ENCODE measurements at places on chromosomes 7 and 10.
A peak's percentile ranks its signal among the peaks of the same experiment; 100 is the strongest.

GRCh38 chr10:17229717-17229966 lies 1.6 kb downstream of the VIM start:
- no peak for DNase-seq

DNA sequence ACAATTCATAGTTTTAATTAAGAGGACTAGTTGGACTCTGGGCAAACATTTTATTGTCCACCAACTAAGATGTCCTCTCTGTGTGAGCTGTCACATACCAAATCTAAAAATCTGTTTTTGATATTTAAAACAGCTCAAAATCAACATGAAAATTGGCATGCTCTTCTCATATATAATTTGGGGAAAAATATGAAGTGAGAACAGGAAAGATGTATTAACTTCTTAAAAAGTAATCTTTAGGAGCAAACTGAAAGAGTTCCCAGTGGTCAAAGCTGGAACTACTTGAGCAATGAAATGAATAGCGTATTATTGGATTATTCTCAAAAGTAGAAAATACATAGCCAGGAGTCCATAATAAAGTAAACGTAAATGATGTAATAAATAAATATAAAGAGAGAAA lies 147.2 kb downstream of the DYNC1I1 start:
- no peak for DNase-seq

DNA sequence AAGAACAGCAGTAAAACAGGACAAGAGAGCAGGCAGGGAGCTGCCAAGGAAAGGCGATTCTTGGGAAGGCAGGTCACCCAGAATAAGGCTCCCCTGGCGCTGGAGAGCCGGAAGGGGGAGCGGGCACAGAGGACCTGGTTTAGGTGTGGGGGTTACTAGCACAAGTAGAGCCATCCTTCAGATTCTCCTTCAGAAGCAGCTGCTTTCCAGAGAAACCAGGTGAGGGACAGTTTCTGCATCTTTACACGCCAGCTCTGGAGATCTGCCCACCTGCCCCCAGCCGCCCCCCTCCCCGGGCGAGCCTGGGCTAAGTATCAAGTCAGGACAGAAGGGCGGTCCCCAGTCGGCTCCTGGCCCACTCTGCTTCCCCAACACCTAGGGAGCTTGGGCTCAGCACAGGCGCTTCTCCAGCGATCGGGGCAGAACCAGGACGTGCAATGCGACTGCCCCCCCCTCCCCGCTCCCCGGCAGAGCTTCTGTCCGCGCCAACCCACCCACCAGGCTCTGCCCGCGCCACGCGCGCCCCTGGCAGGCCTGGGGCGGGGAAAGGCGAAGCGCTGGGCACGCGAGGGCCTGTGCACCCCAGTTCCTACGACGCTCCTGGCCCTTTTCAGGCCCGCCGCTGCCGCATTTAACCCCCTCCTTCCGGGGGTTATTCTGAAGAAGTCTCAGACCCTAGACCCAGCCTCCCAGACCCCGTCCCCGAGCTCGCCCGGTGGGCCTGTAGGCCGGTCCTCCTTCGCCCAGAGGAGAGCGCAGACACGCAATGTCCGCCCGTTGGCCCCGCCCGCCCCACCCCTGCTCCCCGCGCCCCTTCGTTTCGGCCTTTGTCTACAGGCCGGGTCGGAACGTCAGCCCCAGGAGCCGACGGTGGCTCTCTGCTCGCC lies 4.4 kb upstream of the EN2 start:
- DNase-seq, result no peak

DNA sequence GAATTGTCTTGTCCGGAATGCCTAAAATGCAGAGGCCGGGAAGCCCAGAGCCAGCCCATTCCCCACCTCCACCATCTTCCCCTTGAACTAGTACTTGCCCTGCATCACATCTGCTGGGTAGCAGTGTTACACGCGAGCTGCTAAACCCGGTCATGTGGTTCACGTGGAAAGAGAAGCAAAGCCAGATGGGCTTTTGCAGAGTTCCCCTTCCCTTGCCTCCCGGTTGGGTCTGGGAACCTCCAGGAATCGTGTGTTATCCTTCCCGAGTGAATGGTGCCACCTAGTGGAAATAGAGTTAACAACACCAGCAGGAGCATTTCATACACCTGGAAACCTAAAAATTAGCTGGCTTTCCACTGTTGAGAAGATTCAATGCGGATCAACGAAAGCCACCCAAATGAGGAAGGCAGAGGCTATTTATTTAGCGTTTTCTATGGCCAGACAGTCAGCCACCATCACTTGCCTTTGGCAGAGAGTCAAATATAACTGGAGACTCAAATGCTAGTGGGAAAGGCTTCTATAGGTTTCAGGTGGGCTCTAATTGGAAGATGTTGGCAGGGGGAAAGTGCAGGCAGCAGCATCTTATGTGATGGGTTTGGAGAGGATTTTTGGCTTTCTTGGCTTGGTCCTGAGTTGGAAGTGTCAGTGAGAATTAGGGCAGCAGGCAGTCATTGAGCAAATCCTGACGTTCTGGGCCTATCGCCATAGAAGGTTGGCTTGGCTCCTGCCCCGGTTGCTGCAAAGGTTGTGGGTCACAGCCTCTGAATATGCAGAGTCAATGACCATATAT lies 12.9 kb upstream of the DENND2A start:
- no peak for DNase-seq

DNA sequence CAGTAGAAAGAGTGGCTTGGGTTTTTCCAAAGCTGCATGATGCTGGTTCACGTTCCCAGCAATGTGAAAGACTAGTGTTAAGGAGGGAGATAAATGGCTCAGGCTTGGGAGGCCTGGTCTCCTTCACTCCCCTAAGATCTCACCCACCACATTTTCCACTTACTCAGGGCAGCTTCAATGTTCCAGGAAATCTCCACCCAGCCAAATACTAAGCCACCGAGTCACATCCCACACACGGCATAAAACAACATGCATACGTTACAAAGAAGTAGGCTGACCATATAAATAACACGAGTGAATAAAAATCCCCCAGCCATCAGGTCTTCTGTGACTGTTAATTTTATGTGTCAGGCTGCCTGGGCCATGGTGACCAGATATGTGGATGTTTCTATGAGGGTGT lies 303.5 kb downstream of the SFMBT2 start:
- no peak for DNase-seq

DNA sequence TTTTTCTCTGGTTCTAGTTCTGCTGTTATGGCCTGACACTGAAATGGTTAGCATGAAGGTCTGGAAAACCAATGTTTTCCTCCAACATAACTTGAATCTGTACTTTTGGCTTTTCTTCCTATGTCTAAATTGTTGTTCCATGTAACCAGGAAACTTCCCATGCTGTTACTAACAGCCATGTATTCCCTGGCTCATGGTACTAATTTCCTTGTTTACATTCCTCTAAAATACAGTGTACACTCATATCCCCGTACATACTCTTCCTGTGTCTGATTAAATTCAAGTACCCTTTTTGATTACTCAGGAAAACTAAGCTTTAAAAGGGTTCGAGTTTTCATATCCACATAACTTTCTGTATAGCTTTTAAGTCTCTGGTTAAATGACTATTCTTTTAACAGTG lies 12.3 kb upstream of the ACSM6 start:
- DNase-seq, result no peak

GRCh38 chr10:48836605-48837004 lies 103.0 kb downstream of the LRRC18 start:
- no peak for DNase-seq

DNA sequence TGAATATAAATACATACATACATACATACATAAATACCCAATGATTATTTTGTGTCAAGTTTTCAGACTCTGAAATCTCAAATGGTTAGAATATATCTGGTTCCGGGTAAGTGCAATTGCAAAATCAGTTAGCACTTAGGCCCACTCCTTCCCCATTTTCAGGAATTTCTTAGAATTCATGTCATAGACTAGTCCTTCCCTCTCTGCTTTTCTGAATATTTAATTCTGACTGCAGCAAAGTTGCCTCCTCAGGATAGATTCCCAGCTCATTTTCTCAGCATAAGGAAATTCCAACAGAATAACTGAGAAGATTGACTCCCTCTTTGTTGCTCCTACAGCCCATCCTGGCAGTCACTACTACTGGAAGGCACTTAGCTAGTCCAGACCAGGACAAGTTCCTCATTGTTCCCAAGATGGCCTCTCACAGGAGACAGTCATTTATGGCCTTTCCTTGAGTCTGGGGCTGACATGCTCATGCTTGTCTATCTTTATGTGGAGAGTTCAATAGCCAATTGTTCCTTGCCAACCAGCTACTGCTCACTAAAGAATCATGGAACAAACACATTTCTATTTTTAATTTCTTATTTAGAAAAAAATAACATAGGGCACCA lies 142.9 kb upstream of the ITGB1 start:
- DNase-seq, result no peak

GRCh38 chr10:21174715-21175495 lies 277.8 kb upstream of the NEBL start:
- no peak for DNase-seq

DNA sequence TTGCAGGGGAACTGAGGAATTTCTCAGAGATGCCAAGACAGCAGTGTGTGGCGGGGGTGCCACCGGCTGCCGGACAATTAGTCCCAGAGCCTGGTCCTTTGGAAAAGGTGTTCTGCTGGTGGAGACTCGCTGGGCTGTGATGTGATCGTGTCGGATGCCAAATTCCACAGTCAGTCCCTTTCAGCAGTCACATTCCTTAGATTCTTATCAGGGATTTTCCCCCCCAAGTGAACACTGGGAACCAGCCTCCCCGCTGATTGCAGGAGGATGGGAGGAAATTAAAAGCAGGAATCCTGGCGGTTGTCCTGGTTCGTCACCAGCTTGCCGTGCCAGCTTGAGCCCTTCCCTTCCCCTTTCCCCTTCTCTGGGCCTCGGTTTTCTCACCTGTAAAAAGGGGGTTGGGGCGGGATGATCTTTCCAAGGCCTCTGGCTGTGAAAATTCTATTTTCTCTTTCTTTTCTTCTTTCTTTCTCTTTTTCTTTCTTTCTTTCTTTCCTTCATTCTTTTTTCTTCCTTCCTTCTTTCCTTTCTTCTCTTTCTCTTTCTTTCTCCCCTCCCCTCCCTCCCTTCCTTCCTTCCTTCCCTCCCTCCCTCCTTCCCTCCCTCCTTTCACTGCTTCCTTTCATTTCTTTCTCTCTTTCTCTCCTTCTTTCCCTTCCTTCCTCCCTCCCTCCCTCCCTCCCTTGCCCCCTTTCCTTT lies 39.6 kb downstream of the COL26A1 start:
- DNase-seq, result no peak

DNA sequence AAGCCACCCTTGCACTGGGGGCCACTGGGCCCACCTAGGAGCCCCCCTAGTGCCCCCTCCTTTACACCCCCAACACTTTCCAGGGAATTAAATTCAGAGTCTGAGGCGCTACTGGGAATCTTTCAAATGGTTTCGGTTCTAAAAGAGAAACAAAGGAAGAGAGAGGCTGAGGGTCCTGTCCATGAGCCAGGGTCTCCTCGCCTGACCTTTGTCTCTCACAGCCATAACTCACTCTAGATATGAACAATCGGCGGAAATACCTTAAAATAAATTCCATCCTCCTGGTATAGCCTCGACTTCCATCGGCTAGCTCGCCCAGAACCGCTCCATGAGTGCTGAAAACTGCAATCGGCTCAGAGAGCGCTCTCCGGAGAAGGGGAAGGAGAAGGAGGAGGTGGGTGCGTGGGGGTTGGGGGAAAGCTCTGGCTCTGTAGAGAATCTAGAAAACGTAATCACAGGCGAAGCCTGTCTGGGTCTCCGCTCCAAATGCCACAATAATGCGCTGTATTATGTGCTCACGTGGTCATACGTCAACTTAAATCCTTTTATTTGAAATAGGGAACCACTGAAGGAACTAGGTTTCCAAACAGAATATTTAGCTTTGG lies 12.6 kb downstream of the HOXA4 start:
- no peak for DNase-seq

DNA sequence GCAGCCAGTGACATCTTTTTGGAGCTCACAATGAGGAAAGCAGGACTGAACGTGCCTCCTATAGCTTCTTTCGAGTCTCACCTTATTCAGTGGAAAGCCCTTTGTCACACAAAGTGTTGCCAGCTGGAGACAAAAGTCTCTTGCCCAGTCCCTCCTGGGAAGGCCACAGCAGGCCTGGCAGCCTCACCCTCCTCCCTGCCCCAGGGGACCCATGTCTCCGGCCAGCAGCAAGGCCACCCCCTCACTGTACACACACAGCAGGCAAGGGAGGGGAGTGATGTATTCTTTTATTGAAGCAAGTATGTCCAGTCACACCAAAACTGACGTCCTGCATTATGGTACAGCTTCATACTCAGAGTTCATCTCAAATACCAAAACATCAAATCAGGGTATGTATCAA lies 56.0 kb downstream of the CSGALNACT2 start:
- no peak for DNase-seq

DNA sequence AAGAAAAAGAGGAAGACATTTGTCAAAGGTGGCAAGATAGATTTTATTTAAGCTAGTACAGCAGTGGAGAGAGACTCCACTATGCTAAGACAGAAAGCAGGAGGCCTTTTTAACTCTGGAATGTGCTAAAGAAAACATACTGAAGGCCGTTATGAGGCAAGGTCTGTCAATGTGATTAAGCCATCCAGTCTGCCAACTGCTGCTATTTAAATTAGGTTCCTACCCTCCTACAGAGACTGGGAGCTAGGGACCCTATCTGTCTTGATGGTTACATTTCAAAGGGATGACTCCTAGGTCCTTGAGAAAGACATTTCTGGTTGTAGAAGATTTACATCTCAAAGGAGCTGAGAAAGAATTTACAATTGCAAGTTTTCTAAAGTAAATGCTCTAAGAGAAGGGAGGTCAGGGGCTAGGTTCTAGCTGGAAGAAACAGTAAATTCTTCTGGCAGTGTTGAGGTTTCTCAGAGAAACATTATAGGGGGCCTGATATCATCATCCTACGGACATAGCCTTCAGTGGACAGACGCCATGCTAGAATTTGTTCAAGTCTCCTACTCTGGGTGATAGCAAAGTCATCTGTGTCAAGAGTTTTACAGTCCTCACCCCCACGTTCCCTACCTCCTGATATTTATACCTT lies 211.6 kb downstream of the PHF14 start:
- DNase-seq, result no peak

GRCh38 chr7:142323706-142324105 lies 65.8 kb upstream of the PRSS58 start:
- DNase-seq, result peak; percentile 60

GRCh38 chr7:132242192-132242812 lies 334.0 kb downstream of the PLXNA4 start:
- DNase-seq, result no peak

DNA sequence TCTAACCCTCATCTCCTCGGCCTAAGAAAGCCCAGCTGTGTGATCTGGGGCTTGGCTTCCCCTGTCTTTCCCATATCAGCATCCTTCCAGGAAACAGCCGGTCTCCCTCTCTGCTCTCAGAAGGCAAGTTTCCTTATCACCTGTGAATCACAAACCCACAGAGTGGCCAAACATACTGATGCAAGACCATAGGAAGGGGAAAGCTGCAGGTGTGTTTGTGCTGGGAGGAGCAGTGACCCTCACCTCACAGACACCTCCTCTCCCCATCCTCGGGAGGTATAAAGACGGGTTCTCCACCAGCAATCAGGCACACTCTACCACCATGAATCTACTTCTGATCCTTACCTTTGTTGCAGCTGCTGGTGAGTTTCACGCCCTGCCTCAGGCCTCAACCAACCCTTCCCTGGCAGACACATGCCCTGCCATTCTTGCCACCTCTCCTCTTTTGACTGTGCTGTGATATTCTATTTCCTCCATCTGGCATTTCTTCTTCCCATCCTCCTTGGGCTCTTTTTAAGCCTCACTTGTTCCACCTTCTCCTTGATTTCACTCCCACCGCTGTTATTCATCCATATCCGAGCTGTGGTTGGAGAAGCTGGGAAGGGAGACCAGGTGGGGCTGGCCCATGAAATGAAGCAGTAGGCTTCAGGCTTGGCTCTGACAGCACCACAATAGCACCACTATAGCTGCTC lies at the start of gene PRSS2:
PRSS2 (plus strand) TSS at position 310 of the 692 bp plus-strand sequence; CDS start at position 323, 13 bp downstream.
- no peak for DNase-seq

GRCh38 chr10:23412223-23412622 lies 26.7 kb upstream of the OTUD1 start:
- DNase-seq, result no peak

GRCh38 chr10:4255751-4256150 lies 470.7 kb upstream of the KLF6 start:
- DNase-seq, result no peak

All from stimulated activated CD4-positive, alpha-beta T cell treated with anti-CD3 and anti-CD28 coated beads, Interleukin-2, amount 100 ng/mL, for 48 hours (primary cell).